CD4-positive, alpha-beta T cell treated with Interleukin-1 beta for 1 hour (primary cell): ENCODE measurements at places on chromosomes 3 and 15.

DNA sequence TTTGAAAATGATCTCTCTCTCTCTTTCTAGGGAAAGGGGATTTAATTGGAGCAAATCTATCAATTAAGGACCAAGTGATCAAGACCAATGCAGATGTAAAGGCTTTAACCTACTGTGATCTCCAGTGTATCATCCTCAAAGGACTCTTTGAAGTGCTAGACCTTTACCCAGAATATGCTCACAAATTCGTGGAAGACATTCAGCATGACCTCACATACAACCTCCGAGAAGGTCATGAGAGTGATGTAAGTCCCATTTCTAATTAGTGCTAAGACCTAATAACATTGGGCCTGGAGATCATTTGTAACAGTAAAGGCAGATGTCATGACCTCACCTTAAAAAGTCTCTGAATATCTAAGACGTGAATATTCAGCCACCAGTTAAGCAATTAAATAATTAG is 308.4 kb downstream of the KCNH8 start:
- DNase-seq = no peak

- DNase-seq = no peak
Observed at GRCh38 chr3:58157700-58158099, 53.1 kb downstream of the DNASE1L3 start.

DNA sequence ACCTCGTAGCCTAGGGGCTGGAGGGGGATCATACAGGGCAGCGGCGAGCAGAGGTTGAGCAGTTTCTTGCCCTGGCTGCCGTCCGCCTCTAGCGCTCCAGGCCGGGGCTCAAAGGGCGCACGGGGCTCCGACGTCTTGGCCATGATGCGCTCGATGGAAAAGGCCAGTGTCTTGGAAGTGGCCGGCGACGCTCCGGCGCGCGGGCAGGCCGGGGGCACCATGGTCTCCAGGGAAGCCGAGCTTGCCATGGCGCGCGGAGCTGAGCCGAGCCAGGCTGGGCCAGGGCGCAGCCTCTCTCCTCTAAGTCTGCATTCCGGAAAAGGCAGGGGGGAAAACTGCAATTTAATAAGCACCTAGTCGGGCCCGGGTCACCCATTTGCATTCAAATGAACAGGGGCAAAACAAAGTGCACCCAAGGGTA is 719 bp downstream of the FEZF2 start:
- DNase-seq = no peak

DNA sequence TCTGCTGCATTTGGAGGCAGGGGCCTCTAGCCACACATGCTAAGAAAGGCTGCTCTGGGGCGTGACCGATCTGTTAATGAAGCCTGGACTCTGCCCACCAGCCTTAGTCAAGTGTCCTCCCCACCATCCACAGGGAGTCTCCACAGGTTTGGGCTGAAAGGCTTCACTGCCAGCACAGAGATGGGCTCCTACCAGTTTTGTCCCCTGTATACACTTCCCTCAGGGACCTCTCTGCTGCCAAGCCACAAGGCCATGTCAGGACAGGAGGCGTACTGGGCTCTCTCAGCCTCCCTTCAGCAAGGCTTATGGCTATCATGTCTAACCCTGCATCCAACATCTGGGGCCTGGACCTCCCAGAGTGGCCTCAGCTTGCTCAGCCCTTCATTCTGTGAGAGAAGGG is 23.5 kb downstream of the KIF9 start:
- no peak for DNase-seq

GRCh38 chr3:71010726-71011455 is 572.6 kb downstream of the FOXP1 start:
- DNase-seq = peak; percentile 62

DNA sequence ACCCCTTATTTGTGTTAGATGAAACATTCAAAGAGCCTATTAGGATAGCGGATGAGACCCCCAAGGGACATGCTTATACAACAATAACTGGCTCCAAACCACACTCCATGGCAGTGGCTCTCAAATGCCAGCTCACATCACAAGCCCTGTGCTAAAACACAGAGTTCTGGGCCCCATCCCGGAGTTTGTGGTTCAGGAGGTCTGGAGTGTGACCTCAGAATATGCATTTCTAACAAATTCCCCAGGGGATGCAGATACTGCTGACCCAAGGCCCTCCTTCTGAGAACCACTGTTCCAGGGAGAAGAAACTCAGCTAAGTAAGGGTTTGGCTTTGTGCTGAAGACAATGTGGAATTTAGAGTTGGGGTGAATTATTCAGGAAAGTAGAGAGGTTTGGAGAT is 3.6 kb downstream of the CCRL2 start:
- no peak for DNase-seq

DNA sequence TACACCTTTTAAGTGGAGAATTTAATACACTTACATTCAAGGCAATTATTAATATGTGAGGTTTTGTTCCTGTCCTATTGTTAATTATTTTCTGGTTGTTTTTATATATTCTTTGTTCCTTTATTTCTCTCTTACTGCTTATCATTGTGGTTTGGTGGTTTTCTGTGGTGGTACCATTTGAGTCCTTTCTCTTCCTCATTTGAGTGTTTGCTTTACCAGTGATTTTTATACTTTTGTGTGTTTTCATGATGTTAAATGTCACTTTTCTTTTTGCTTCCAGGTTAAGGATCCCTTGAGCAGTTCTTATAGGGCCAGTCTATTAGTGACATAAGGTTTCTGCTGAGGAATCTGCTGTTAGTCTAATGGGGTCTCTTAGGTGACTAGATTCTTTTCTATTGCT is 116.5 kb downstream of the LRRK1 start:
- no peak for DNase-seq

GRCh38 chr3:45917146-45917898 is 25.9 kb upstream of the CXCR6 start:
- DNase-seq = no peak

GRCh38 chr3:159139326-159139725 is 337.5 kb downstream of the MFSD1 start:
- DNase-seq = no peak

GRCh38 chr15:47283246-47283645 is 434.1 kb upstream of the SEMA6D start:
- no peak for DNase-seq

DNA sequence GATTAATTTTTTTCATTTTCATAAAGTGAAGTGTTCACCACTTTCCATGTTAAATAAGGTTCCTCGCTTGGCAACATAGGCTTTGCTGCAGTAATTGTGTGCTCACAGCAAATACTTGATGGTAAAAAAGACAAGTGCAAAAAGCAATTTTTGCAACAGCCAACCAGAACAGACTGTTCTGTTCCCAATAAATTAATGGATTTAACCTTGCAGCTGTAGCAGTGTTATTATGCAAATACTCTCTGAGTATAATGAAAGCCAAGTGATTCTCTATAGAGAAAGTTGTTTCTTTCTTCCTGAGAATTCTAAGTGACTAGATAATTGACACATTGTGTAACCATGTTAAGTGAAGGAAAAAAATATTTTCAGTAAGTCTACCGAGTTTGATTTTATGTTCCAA is 183.7 kb upstream of the NAALADL2 start:
- no peak for DNase-seq

DNA sequence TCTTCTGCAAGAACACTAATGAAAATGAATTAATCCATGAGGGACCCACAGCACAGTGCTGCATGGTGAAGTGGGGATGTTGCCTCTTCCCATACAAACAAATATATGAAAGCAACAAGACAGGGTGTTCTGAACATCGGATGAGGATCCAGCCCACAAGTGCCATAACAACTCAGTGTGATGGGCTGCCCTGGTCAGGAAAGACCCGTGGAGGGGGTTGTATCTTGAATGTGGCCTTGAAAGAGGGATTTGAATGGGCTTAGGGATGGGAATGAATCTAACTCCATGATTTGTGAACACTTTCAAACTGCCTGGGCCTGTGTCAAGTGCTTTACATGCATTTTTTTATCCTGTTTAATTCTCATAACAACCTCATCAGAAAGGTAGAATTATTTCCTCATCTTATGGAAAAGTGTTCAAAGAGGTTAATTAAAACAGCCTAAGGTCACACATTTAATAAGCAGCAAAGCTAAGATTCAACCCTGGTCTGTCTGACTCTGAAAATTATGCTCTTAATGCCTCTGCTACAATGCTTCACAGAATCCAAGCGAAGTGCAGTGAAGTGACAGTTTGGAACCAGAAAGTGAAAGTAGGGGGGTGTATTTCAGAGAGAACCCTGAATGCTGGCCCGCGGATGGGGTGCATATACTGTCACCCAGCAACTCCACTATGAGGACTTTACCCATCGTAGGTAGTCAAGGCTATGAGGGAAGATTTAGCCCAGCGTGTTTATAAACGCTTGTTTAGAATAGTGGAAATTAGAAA is 65.6 kb upstream of the HEG1 start:
- no peak for DNase-seq

DNA sequence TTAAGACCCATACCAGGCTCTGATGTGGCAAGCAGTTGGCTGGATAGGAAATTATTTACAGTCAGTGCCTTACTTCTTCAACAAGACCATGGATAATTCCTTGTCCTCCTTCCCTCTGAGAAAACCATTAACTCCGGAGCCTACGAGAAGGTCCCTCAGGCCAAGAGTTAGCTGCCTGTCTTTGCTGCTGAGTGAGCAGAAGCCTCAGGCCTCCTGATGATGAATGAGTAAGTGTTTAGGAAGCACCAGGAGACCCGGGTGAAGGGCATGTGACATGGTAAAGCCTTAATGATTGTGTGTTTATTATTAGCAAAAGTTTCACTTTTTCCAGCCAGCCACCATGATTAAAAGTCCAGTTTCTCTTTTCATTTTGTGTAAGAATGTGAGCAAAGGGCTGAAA is 174.9 kb upstream of the TOPAZ1 start:
- no peak for DNase-seq

DNA sequence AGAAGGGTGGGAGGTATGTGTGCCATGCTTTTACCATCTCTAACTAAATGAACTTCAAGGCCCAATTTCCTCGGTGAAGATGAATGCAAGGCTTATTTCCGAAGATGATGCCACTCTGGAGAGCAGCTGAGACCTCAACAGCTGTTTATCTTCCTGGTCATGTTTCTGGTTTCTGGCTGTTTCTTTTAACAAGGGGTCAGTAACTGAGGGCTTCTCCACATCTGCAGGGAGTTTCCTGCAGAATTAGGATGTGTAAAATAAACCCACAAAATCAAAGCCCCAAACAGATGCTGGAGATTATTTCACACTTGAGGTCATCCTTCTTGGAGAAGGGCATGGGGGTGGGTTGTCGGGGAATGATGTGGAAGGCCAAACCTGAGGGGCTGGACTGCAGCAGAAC is 220.3 kb downstream of the THSD4 start:
- DNase-seq = no peak

- DNase-seq = no peak
Observed at GRCh38 chr15:71397377-71397776, 282.1 kb downstream of the THSD4 start.

- no peak for DNase-seq
Observed at GRCh38 chr3:24530471-24530870, 35.8 kb upstream of the THRB start.

GRCh38 chr3:73379465-73379864 is 245.3 kb downstream of the PDZRN3 start:
- no peak for DNase-seq

GRCh38 chr3:183924956-183925355 is 40.3 kb upstream of the PARL start:
- DNase-seq = no peak

- no peak for DNase-seq
Observed at GRCh38 chr3:126658584-126658983, 3.7 kb upstream of the TXNRD3 start.

GRCh38 chr3:196227629-196228493 is 11.5 kb downstream of the SLC51A start:
- no peak for DNase-seq

GRCh38 chr15:45187894-45188830 is at the start of gene SHF:
Gene SHF (minus strand): TSS chr15:45187966. CDS start chr15:45187951, 15 bp downstream.
- DNase-seq = peak; percentile 53

DNA sequence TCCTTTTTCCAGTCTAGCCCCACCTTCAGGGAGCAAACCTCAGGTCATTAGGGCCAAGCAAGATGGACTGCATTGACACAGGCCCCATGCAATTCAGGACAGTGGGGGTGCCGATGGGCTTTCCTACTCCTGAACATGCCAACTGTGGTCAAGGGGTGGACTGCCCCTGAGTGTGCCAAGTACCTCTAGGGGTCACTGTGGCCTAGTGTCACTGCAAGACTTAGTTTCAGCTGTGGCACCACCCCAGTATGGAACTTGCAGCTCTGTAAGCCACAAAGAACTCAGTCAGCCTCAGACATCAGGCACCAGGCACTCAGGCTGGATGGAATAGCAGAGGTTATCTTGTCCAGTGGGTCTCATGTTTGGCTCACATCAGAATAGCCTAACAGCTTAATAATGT is 32.3 kb downstream of the EXOG start:
- no peak for DNase-seq

- no peak for DNase-seq
Observed at GRCh38 chr15:98505611-98506031, 142.7 kb upstream of the IGF1R start.

DNA sequence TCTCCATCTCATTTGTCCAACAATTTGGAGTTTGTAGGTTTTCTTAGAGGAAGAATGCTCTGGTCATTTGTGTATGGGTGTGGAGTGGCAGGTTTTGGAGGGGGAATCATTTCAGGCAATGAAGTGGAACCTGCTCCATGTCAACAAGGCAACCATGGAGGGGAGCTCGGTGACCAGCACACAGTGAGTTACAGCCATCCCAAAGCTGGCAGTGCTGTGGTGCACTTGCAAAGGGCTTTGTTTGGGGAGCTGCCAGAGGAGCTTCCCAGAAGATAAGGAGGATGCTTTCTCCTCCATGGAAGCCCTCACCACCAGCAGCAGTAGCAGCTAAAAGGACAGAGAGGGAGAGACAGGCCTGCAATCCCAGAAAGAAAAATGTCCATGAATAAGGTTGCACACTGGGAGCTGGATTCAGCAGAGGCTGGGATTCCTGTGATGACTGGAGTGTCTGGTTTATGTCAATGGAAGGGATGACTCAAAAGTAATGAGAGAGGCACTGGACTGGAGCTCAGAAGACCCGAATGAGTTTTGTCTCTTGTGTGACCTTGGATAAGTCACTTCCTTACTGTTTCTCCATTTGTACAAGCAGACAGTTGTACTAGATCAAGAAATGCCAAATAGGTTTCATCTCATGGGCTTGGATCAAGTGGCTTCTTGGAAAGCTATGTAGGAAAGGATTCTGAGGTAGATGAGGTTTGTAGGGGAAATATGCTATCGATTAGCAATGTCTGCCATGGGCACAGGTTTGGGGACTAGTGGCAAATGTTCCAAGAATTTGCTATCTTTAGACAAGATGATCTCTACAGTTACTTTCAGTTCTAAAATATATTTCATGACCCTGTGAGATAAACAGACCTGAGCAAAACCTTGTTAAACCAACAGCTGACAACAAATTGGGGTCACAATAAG is 27.2 kb upstream of the UBE2Q2 start:
- no peak for DNase-seq

GRCh38 chr3:50883755-50884154 is 209.0 kb downstream of the DOCK3 start:
- DNase-seq = no peak
